ENCODE measurements at places on chromosomes 11 and 22. TPM values are rescaled to one million over a fixed set of nuclear protein-coding genes. Genes with fewer than 3 reads are reported as not detected.

GRCh38 chr11:15379483-15379882, 264.8 kb downstream of the INSC start:
- no peak for DNase-seq

DNA sequence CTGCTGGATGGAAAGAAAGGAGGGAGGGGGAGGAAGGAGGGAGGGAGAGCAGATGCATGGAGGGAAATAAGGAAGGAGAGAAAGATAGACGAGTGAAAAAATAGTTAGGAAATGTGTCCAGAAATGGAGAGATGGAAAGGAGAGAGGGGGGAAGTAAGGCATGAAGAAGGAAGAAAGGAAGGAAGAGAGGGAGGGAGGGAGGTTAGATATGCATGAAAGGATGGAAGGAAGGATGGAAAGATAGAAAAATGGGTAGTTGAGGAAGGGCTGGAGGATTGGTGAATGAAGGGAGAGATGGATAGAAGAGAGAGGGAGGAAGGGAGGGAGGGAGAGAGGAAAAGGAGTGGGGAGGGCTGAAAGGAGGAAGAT, 19.6 kb downstream of the LINC01488 start:
- DNase-seq = no peak

DNA sequence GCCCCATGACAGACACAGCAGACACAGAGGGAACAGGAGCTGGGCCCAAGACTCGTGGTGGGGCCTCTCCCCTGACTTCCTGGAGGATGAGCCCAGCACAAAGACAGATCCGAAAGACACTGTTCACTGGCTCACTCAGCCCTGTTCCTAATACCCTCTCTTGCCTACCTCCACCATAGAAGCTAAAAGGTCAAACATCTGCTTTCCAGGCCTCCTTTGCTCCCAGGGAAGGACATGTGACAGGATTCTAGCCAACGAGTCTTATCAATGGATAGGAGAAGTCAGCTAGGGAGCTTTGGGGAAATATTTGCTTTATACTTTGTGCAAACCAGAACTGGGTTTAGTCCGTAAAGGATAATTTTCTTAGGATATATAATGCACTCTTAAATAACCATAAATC, 8.4 kb upstream of the CLMP start:
- no peak for DNase-seq

DNA sequence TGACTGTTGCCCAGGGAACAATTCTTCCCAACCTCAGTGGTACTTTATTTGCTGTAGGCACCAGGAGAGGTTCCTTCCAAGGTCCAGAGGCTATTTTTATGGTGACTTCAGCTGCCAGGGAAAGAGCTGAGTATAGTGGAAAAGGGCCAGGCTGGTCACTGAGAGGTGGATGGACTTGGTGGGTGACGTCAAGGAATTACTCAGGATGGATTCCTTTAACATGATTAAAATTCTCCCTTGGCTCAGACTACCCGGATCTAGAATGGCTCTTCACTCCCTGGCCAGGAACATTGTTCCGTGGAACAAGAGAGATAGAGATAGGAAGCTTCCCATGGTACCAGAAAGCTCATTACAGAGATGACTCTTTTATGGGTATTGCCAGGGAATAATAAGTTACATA, 8.7 kb upstream of the CALCA start:
- DNase-seq = no peak

- no peak for DNase-seq
These were observed 186.3 kb downstream of the CTTN start for GRCh38 chr11:70584498-70585235.

DNA sequence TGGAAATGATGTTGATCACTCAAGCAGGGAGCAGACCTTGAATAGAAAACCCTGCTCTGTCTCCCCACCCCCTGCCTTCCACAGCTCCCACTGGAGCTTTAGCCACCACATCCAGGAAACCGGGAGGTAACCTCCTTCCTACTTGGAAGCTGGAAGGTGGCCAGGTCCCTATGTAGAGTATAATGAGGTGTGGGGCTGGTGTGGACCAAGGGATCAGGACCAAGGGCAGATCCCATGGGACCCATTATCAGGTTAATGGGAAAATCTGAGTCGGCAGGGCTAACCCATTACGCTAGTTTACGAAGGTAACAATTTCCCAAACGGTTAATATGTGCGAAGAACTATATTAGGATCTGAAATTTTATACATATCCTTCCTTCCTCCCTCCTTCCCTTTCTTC, 321.9 kb downstream of the MIAT start:
- no peak for DNase-seq

The AMOTL1 gene
- total RNA-seq = 32.0 TPM

The SCUBE1 gene
- 2.4 TPM for total RNA-seq
